ENCODE measurements at places on chromosomes 4 and X.

DNA sequence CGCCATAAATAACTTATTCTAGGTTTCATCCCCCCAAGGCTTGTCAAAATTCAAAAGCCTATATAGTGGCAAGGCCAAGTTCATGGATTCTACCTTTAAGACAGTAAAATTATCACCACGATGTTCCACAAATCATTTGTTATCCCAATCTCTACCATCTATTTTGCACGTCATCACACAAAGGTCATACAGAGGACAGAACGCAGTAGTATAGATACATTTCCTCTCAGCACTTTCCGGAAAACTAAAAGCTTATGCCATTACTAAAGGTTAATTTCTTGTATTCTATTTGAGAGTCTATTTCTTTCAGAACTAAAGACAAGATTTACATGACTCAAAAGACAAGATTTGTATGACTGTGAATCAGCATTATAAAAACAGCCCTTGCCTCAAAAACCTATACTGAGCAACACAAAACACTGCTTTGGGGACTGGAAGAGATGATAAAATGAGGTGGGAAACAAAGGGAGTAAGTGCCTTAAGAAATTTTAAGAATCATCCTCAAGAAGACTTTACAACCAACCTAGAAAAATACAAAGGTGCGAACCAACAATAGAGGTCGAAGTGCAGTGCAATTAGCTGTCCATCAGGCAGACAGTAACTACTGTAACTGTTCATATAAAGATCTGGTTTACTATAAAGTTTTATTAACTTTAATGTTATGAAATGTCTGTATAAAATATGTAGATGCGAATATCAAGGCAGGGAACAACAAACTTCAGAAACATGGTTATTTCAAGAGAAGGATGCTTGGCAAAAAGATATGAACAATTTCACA, 7.6 kb downstream of the UBE2D3 start:
- DNase-seq = no peak

DNA sequence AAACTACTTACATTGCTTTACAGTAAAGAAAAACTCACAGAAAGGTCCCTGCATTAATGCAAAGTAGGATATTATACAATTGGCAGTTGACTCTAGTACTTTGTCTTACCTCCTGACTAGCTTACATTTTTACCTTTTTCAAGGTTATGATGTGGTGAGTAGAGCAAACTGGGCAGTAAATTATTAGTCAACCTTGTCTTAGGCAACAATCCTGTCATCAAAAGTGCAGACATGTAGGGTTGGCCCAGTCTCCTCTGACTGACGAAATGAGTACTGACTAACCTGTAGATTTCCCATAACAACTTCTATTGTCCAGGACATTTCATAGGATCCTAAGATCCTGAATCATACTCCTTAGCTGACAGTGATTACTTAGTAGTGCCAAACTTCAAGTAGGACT, 142.0 kb upstream of the NUDT6 start:
- no peak for DNase-seq

GRCh38 chrX:55624403-55624802, 1.2 kb downstream of the FOXR2 start:
- DNase-seq = no peak

- peak; percentile 71 for DNase-seq
Observed at GRCh38 chrX:69158166-69158980, 6.9 kb downstream of the PJA1 start.
